ENCODE measurements at places on chromosomes 6 and 20.

GRCh38 chr6:37015532-37015931 lies 10.1 kb downstream of the FGD2 start:
- no peak for DNase-seq

DNA sequence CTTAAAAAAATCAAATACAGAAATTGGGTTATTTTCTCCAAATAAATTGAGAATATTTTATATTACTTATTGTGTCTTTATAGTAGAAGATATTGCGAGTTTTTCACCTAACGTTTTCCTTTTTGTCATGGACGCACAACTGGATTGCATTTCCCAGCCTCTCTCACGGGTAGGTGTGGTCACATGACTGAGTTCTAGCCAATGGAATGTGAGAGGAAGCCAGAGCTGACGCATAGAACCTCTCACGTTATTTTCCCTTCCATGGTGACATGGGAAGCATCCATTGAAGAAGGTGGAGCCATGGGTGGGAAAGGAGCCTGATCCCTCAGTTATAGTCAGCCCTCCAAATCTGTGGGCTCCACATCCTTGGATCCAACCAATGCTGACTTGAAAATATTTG lies 155.9 kb upstream of the UST start:
- no peak for DNase-seq

- no peak for DNase-seq
Measured at GRCh38 chr6:121896363-121896762, 460.9 kb downstream of the GJA1 start.

DNA sequence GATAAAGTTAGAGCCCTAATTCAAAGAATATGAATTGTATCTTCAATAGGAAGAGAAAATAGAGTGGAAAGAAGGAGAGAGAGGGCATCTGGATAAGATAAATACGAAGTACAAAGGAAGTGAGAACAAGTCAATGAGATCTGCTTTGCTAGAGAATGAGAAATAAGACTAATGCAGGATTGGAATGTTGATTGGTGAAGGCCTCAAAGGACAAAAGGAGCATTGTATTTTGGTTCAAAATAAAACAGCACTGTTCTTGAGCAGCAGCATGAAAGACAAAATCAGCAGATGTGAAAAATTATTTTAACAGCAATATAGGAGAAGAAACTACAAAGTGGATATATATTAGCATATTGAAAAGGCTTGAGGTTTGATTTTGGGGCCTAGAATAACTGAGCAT lies 5.1 kb upstream of the TMEM244 start:
- DNase-seq, result no peak

DNA sequence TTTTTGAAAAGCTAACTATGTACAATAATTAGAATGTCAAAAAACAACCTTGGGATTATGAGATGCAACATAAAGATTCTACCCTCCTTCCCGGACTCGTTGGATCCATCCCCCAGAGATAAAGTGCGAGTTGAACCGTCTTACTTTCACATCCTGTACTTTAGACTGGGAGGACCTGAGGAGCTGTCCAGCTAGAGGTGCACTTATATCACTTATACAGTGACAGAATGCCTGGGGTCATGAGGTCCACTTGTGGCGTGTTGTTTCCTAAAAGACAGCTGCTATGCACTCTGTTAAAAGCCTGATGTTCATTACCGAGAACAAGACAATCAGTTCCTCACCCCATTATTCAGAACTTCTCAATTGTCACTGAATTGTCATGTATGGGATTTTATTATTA lies 2.1 kb downstream of the CDS2 start:
- no peak for DNase-seq

- no peak for DNase-seq
Measured at GRCh38 chr6:135179920-135180541, 1.1 kb upstream of the MYB start.

- no peak for DNase-seq
Measured at GRCh38 chr20:57871237-57871632, 161.4 kb upstream of the PMEPA1 start.

- DNase-seq, result no peak
Measured at GRCh38 chr6:36314221-36315014, 22.3 kb downstream of the BNIP5 start.

DNA sequence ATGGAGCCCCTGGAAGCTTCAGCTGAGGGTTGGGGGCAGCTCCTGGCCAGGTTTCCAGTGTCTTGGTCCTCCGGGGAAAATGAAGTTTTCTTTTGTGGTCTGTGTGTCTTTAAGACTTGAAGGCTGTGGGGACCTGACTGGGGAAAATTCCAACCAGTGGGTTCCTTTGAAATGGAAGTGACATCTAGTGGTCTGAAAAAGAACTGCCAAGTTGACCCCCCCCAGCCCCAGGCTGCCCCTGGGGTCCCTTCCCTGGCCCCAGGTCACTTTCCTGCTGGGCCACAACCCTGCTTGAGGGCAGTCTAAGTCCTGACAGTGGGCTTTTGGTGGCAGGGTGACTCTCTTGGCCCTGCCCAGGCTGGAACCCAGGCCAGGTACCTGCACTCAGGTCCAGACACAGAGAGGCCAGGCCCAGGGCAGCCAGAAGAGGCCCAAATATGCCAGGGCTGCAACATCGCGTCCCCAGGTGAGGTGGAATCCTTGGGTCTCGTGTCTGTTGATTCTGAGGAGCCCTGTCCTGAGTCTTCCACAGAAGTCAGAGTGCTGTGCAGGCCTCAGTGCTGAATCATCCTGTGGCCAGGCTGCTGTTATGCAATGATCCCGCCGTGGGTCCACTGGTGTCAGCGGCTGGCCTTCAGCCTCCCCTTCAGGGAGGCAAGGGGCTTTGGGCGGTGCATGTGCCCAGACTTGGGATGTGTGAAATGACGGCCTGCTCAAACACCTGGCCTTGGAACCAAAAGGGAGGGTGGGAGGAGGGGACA lies 68.4 kb downstream of the VEGFA start:
- no peak for DNase-seq

DNA sequence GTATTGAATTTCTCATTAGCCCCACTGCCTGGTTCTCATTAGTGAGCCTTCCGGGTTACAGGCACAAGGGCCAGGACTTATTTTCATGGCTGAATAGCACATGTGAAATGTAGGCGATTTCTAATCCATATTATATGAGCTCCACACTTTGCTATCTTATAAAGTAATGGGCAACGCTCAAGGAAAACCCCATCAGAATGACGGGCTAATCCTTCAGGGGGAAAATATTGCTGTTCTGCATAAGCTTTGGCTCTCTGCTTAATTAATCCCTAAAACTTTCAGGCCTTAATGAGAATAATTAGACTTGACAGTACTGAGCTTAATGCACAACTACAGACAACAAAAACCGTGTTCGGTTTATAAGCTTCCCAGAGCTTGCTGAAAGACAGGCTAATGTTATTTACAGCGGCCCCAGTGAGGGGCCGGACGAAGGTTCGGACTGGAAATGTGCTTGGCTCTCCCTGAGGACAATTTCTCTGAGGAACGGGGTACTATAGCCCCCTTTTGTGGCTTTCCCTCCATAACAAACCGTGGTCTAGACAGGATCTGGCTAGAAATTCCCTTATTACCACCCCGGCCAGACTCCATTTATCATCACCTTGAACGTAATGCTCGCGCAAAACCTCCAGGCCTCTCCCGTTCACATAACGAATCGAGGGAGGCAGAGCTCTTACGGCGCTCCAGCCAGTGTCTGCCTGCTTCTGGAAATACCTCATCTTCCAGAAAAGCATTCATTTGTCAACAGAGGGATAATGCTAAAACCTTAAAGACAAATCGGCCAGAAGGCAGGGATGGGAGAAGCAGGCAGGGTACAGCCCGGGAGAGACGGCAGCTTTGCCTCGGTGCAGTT lies 164.5 kb downstream of the CD83 start:
- no peak for DNase-seq

GRCh38 chr6:130018744-130019325 lies 454 bp downstream of the L3MBTL3 start:
- DNase-seq, result no peak

GRCh38 chr6:136703331-136703865 lies 88.9 kb downstream of the MAP3K5 start:
- DNase-seq, result no peak

DNA sequence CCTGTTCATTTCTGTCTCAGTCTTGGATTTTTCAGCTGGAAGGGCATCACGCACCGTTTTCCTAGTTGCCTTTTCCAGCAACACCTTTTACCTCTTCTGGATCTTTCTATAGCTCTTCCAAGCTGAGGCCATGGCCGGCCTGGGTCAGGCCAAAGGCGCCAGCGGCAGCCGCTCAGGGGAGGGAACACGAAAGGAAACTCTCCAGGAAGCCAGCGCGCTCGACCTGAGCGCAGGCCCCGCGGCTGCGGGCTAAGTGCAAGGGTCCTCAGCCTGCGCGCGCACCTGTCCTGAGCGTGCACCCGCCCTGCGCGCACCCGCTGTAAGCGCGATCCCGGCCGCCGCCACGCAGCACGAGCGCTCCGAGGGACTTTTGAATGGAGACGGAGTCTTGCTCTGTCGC lies 43.8 kb upstream of the TMEM181 start:
- no peak for DNase-seq

DNA sequence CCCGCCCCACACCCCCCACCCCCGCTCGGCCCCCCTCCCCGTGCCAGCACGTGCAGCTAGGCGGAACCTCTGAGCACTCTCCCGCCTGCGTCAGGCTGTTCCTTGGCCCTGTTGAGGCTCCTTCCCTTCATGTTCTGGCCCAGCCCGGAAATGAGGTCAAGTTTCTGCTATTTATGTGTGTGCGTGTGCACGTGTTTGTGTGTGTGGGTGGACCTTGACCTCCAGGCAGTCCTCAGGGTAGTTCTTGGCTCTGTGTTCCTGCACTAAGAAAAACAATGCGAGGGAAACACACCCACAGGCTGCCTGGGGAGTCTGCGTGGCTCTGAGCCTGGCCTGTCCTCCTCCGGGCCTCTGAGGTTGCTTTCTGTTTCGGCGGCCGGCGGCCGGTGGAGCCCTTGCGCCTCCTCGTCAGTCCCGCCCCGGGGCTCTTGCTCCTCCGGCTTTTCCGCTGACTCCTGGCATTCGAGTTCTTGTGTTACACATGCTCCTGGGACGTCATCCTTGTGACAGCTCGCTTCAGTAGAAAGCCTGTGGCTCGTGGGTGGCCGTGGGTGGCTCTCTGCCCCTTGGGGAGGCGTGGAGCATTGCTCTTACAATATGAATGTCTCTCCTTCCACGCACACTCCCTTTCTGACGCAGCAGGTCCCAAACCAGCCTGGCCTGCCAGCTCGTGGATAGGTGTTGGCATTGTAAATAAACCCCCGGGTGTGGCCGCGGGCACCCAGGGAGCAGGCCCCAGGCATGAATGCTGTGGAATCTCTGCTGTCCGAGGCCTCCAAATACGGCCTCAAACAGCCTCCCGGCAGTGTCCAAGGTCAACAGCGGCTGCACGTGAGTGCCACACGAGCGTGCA lies 10.0 kb downstream of the SLCO4A1 start:
- DNase-seq, result no peak

DNA sequence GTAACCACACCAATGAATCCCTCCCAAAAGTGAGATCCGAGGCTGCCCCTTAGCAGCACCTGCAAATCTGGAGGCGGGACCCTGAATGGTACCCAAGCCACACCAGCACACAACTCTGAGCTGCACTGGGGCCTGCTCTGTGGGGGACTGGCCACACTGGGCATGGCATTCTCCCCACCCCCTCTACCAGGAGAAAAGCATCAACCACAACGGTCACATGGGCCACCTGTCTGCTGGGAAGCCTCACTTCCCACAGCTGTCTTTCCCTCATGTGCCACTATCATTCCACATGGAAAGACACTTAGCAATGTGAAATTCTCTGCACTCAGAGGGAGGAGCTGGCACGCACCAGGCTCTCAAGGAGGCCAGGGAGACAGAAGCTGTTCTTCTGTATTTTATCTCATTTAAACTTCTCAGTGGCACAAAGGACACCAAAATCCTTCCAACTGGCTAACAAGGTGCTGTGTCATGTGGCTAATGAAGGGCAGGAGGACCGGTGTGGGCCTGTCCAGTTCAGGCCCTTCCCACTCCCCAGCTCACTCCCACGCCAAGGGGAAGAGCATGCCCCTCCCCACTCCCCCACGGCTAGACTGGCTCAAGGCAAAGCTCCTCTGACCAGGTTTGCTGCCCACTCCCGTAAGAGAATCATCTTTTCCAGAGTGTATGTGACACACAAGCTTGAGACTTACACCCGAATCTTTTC lies 19.0 kb downstream of the YTHDF1 start:
- no peak for DNase-seq

- peak; percentile 21 for DNase-seq
Measured at GRCh38 chr6:25472306-25472705, 179.7 kb upstream of the SCGN start.

- DNase-seq, result peak; percentile 10
Measured at GRCh38 chr6:167350731-167351655, 26.1 kb downstream of the TTLL2 start.

DNA sequence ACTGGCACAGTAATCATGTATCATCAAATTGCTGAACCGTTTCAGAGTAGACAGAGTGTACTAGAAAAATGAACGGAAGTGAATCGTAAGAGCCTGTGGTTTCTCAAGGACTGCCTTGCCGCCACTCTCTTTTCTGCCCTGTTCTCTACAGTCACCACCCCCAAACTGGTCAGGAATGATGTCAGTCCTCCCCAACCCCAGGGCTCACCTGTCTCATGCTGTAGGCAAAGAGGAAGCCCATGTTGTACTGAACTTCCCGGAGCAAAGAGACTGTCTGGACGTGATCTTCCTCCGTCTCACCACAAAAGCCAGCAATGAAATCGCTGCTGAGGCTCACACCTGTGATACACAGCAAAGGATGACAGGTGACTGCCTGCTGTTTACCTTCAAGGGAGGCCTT lies 31.0 kb downstream of the CDK5RAP1 start:
- DNase-seq, result no peak

GRCh38 chr6:152696522-152696921 lies 1.2 kb upstream of the MYCT1 start:
- no peak for DNase-seq

DNA sequence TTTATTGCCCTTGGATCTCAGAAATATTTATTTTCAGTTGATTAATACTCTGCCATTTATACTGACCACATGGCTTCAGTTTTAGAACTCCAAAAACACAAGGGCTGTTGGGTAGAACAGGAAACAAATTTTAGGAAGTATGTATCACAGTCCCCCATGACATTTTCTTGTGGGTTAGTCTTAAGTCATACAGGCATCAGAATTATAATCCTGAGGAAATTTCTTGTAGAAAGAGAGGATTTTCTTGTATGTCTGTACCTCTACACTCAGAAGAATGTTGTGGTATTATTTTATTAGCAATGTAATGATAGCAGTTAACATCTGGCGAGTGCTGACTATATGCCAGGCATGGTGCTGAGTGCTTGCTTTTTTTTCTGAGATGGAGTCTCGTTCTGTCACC lies 302.9 kb downstream of the CLIC5 start:
- DNase-seq, result no peak

DNA sequence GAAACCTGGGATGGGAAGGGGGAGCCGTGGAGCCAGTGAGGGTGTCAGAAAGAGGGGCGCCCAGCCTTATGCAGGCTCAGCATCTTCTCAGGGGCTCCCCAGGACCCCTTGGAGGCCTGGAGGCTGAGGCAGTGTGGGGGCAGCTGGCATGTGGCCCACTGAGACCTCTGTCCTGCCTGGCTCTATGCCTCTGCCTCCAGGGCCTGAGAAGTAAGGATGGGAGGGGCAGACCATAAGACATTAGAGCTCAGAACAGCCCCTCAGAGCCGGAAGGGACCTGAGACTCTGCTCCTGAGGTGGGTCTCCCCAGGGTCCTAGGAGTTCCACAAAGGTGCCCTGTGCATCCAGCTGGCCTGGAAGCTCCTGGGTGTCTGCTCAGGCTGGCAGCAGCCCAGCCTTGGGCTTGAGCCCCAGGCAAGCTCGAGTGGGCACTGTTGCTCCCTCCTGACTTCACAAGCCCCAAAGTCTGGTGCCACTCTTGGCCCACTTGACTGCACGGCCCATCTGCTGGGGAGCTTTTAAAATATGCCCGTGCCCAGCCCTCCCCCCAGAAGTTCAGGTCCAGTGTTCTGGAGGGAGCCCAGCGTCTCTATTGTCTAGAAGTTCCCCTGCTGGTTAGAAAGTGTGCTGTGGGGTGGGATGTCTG lies 126.8 kb downstream of the GRM4 start:
- no peak for DNase-seq
